ENCODE measurements at places on chromosomes 1 and 21.

DNA sequence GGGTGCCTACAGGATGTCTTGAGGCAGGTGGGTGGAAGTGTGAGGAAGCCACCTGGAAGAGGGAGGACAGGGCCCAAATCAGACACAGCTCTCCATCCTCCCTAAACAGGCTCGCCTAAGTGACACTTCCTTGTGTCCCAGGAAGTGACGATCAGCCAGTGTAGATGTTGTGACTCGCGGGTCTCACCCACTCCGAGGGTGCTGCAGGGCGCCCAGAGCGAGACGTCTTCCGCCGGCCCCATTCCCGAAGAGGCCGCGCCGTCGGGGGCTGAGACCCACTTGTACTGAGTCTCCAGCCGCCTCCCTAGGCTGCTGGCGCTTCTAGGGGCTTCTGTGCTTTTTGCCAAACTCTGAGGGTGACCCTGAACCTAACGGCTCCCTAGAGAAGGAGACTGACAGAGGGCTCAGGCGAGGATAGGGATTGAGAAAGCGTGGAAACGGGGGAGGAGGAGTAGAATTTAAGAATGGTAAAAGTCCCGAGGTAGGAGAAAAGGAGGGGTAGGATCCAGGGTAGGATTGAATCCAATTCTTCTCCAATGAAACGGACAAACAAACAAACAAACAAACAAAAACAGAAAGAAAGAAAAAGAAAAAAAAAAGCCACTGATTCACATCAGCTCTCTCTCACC is 543 bp upstream of the MARK1 start:
- DNase-seq: no peak

GRCh38 chr1:78619803-78620579 is at the start of gene IFI44L:
TSS of gene IFI44L (plus strand) at chr1:78620448. CDS start at chr1:78627916, 7,468 bp downstream.
- peak; percentile 83 for DNase-seq

DNA sequence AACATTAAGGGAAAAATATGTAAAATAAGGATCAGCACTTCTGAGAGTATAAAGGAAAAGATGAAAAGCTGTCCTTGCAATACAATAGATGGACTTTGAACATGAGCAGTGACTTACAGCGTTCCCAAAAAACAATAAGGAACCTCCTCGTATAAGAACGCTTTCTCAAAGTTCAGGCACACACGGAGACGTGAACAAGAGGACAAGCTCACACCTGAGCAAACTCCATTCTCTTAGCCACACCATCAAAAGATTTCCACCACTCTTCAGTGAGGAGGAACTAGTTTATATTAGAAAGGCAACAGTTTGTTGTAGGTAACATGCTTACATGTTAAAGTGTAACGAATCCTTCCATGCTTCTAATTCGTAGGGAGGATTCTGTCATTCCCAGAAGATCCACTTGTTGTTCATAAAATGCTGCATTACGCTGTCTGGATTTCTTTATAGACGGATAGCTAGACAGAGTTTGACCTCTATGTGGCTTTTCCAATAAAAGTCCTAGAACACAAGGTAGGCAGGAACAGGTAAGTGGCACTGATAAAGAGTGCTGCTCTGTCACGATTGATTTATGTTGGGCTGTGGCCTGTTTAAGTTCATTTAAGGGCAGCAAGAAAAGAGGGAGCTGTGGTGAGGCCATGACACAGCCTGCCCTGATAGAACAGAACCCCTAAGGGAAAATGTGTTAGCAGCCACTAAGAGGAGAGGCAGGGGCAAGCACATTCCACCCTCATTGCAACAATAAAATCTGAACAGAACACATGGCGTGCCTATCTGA is 37.0 kb upstream of the ATP1A1 start:
- no peak for DNase-seq

- peak; percentile 10 for DNase-seq
Measured at GRCh38 chr21:27149034-27149433, 182.1 kb upstream of the ADAMTS5 start.

GRCh38 chr1:109818271-109818987 is 54.7 kb upstream of the EPS8L3 start:
- no peak for DNase-seq

- no peak for DNase-seq
Measured at GRCh38 chr1:5727871-5728643, 264.2 kb downstream of the NPHP4 start.

- DNase-seq: no peak
Measured at GRCh38 chr1:98098473-98098872, 177.6 kb upstream of the DPYD start.

DNA sequence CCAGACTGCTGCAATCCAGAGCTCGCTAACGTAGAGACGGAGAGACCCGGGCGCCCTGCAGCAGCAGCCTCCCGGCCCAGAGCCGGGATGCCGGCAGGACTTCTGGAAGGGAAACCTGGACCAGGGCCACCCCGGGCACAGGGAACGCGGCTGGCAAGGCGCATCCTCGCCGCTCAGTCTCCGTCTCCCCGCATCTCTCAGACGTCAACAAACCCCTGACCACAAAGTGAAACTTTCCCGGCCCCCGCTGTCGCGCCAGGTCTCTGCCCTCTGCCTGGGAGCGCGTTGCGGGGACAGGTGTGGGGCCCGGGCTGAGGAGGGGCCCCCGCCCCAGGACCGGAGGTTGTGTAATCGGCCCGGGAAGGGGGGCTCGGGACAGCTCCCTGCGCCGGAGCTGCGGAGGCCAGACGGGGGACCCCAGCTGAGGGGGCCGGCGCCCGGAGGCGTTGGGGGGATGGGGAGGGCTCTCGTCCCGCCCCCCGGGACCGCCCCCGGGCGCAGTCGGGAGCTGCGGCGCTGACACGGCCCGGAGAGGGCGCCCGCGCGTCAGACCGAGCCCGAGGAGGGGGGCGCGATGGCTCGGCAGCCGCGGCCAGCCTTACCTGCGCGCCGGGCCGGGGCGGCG is 116.6 kb upstream of the HIVEP3 start:
- DNase-seq: peak; percentile 55

DNA sequence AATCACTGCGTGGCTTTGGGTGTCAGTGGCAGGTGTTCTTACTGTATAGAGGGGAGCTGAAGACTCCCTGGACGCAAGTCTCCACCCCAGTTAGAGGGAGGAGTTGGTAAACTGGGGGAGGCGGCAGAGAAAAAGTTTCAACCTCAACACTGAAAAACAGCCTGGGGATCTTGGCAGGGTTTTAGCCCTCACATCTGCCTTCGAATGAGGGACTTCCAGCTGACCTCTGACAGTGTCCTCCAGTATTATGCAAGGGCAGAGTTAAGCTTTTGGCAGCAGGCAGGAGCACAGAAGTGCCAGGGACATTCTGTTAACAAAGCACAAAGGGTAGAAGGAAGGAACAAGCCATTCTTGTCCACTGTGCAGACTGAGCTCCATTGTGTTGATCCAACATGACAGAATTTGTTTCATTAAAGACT is 41.2 kb upstream of the RAB4A start:
- DNase-seq: no peak

- DNase-seq: no peak
Measured at GRCh38 chr1:96474985-96475743, 246.4 kb upstream of the PTBP2 start.

DNA sequence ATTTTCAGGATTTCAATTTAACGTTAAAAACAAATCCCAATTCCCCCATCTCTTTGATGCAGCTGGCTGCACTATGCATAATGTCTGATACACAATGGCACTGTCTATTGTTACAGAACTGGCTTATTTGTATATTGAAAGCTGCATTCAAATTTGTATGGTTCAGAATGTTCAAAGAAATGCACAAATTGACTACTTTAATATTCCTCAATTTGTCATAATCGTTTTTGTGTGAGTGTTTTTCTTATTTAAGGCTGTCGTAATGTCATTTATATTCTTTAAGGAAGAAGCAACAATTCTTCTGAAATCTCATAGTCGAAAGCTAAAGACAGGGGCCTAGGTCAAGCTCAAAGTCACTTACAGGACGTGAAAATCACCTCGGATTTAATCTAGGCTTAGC is 341.4 kb upstream of the ZRANB2 start:
- DNase-seq: no peak

DNA sequence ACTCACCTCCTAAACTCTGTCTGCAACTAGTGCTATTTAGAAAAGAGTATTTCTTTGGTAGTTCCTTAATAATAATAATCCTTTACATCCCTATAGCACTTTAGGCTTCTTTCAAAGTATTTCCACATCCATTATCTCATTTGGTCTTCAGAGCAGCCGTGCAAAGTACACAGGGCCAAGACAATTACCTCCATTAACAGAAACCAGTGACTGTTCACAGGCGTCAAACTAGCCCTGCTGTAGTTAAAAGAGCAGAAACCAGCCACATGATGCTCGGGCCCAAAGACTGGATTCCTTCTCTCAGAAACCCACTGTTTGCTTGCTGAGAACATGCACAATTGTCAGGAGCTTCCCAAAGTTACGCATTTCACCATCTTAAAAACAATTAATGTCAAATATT is 396.0 kb upstream of the DAB1 start:
- no peak for DNase-seq

GRCh38 chr1:21290546-21290944 is 282 bp upstream of the ECE1 start:
- no peak for DNase-seq

- no peak for DNase-seq
Measured at GRCh38 chr1:188061881-188062280, 1233.1 kb downstream of the PLA2G4A start.

DNA sequence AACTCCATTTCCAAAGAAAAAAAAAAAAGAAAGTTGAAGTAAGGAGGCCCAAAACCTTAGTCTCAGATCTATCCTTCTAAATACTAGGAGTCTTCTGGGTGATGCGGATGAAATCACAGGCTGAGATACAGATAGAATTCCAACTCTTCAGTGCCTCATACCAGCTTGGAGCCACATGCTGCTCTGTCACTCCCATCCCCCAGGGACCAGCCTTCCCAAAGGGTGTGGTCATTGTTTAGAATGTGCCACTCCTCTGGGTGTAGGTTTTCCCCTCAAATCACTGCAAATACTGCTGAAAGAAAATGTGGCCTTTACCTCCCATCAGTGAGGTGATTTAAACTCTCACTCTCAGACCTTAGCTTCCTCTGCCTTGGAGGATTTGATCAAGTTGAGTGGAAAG is 112.9 kb downstream of the CDC7 start:
- no peak for DNase-seq

DNA sequence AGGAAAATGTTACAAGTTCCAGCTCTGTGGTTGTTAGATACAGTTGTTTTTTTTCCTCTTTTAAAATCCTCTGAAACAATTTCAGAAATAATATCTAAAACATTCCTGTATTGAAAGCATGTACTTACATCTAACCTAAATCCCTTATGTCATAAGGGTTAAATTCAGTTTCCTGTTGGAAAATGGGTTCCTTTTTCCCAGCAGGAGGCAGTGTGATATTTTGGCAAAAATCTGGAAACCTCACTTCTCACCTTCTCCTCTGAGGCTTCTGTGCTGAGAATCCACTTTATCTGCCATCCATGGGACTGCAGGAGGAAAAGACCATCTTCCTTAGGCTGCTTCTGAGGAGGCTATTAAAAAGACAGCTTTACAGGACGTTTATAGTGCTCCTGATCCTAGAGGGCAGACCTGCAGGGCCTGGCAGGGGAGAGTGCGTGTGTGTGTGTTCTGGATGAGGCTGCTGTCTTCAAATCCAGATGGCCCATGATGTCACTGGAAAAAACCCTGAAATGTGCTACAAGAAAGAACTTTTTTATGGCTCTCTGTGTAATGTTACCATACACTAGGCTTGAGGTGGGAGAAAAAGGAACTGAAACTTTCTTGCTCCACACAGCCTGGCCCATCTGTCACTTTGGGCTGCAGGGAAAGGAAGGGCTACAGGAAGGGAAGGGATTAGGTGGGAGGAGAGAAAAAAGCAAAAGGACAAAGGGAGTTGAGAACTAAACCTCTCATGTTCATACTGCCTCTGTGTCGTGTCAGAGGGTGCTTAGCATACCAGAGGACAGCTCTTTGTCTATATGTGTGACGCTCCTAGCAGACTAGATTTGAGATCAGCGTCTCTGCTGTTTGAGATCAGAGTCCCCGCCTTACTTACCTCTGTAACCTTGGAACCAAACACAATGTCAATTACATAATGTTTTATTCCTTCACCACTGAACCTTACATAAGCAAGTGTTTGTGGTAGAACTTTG is 379.2 kb upstream of the SPAG17 start:
- DNase-seq: no peak

DNA sequence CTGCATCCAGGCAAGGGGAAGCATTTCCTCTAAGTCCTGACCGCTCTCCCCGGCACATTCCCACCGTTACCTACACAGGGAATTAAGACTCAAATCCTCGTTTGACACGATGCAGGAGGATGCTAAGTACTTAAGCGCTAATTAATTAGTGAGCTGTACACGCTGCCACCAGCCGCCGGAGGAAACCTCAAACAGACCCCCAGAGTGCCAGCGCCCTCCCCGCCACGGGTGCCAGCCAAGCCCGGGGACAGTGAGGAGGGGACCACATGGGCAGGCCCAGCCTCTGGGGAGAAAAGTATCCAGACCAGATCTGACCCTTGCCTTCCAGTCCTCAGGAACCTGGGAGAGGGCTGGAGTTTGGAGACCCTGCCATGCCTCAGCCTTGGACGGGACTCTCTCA is 17.4 kb upstream of the CASZ1 start:
- DNase-seq: no peak

- DNase-seq: peak; percentile 25
Measured at GRCh38 chr1:233016798-233017197, 66.4 kb downstream of the NTPCR start.

DNA sequence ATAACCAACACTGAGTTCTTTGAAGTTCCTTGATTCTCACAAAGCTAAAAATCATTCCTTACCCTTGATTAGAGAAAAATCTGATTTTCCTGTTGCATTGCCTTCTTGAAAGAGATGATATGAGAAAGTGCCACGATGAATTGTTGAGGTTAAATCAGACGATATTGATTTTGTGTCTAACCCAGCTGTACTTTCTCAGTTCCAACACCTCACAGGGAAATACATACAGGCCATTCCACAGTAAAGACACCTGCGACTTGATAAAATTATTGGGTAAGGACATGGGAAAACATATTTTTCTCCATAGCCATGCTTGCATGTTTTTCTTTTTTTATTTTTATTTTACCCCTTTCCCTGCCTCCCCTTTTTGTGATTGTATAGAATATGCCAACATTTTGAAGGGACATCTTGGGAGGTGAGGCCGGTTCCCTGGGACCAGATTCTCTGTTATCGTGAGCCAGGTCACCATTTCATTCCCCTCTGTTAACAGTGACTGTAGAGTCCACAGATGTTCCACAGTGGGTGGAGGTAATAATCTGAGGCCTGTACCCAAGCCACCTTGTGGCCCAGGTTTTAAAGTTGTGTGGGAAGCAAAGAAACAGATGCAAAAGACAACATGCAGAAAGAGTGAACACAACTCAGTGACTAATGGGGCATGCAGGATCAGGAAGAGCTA is 255.4 kb upstream of the ST6GALNAC5 start:
- no peak for DNase-seq

DNA sequence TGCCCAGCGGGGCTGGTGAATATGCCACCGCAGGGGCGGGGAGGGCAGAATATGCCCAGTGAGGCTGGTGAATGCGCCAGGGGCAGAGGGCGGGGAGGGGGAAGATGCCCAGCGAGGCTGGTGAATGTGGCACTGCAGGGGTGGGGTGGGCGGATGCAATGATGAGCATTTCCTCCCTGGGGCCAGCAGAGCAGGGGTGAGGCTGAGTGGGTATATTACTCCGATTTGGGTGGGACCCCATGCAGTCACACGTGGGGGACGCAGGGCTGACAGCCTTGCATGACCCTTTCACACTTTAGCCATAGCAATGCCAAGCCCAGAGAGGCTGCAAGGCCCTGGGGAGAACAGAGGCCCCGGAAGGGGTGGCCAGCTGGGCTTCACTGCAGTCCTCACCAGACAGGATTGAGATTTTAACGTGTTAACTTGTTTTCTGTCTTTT is 9.3 kb upstream of the SLX9 start:
- DNase-seq: no peak

- DNase-seq: no peak
Measured at GRCh38 chr1:113389359-113389952, 859 bp upstream of the MAGI3 start.

- DNase-seq: no peak
Measured at GRCh38 chr1:205060746-205061145, 17.7 kb downstream of the CNTN2 start.
